ENCODE measurements at places on chromosomes 11 and 22.
A peak's percentile ranks its signal among the peaks of the same experiment; 100 is the strongest.

DNA sequence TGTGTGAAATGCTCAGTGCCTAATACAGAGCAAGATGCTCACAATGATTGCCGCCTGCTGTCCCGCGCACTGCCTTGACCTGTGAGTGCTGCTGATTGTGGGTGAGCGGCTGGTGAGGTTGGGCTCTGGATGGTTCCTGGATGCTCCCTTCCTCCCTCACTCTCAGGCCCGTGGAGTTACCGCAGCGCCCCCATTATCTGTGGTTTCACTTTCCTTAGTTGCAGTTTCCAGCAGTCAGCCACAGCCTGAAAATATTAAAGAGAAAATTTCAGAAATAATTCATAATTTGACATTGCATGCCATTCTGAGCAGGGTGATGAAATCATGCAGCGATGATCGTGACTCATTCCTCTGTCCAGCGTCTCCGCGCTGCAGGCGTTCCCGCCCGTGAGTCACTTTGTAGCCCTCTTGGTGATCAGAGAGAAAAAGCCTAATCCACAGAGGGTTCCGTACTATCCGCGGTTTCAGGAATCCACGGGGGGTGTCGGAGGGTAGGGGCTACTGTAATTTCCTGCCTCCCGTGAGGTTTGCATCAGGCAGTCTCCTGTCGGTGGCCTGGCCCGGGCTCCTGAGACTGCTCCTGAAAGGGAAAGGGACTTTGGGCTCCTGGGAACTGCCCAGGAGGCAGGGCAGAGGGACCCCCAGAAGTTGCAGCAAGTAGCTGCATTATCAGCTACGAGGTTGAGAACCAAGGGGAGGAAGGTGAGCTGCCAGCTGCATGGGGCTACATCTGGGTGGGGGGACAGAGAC, 10.6 kb downstream of the RPL3 start:
- DNase-seq: no peak

GRCh38 chr11:121236115-121237001, 56.2 kb upstream of the SC5D start:
- DNase-seq: peak; percentile 29

- no peak for DNase-seq
Observed at GRCh38 chr11:43927925-43928707, 14.3 kb upstream of the C11orf96 start.

DNA sequence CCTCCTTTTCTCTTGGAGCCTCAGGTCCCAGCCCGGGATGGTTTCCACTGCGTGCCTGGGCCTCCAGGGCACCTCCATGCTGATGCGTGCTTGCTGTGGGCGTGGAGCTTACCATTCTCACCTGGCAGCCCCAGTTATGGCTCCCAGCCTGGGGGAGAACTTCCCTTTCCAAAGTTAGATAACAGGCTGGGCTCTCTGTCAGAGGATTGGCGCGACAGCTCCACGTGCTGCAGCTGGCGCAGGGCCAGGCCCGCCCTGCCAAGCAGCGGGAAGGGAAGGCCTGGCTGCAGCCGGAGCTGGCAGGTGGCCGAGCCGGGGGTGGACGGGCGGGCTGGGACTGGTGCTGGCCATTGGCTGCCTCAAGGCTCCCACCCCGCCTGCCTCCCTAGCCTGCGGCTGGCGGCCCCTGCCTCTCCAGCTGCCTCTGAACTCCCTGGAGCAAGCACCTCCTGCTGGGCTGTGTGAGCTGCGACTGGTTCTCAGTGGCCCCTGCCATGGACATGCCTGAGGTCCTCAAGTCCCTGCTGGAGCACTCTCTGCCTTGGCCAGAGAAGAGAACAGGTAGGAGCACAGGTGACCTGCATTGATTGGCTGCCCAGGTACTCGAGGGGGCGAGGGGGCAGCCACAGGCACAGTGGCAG, 14.6 kb upstream of the TEF start:
- DNase-seq: peak; percentile 96

DNA sequence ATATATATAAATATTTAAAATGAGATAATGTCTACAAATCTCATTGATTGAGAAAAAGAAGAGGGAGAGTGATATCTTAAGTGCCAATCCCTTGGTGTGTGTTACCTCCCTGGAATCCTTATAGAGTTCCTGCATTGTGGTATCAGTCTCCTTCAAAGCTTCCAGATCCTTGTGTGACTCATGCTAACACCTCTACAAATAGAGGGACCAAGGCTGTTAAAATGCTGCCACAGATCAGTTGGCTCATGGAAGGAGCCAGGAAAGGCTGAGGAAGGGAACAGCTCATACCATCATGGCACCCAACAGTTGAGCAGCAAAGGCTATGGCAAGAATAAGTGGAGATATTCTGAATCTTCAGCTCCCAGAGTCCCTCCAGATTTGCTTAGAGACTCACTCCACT, 163.6 kb upstream of the ISX start:
- no peak for DNase-seq

- no peak for DNase-seq
Observed at GRCh38 chr11:73838443-73839122, 38.1 kb downstream of the COA4 start.

DNA sequence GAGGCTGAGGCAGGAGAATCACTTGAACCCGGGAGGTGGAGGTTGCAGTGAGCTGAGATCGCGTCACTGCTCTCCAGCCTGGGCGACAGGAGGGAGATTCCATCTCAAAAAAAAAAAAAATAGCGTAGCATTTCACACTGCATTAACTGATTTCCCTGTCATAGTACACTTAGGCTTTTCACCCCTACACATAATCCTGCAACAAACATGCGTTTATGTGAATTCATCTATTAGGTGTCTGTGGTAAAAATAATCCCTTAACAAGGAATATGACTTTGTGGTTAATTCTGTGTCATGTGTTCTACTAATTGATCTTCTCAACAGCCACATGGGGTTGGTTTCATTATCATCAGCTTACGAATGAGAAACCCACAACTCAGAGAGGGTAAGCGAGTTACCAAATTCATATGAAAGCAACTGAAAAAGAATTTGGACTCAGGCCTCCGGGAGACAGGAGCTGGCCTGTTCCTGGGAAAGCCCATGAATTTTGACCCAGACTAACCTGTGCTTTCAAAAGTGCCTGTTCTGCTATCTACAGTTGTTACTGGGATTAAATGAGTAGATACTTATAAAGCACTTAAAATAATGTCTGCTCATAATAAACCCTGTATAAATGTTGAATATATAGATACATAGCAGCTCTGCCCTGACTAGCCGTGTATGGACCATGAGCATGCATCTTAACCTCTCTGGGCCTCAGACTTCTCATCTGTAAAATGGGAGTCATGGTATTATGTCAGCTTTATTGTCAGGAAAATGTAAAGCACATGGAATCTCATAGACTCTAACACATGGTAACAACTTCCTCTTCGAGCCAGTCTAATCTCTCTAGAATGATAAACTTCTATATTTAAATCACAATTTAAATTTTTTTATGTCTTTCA, 36.6 kb downstream of the KCNJ1 start:
- no peak for DNase-seq

GRCh38 chr11:134866981-134867675, 455.1 kb upstream of the B3GAT1 start:
- DNase-seq: no peak

GRCh38 chr11:48127521-48128183, 89.0 kb upstream of the OR4B1 start:
- no peak for DNase-seq

- DNase-seq: no peak
Observed at GRCh38 chr11:119743006-119743405, 14.0 kb upstream of the NECTIN1 start.

DNA sequence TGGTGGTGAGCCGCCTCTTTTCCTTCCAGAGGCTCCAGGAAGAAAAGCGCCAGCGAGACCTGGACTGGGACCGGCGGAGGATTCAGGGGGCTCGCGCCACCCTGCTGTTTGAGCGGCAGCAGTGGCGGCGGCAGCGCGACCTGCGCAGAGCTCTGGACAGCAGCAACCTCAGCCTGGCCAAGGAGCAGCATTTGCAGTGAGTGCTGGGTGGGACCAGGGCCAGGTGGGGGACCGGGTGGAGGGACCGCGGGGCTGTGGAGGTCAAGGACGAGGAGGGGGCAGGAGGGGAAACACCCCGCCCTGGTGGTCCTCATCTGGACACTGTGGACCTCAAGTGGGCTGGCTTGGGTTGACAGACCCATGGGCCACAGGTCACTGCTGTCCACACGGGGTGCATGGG, 17.4 kb downstream of the RIBC2 start:
- DNase-seq: no peak

DNA sequence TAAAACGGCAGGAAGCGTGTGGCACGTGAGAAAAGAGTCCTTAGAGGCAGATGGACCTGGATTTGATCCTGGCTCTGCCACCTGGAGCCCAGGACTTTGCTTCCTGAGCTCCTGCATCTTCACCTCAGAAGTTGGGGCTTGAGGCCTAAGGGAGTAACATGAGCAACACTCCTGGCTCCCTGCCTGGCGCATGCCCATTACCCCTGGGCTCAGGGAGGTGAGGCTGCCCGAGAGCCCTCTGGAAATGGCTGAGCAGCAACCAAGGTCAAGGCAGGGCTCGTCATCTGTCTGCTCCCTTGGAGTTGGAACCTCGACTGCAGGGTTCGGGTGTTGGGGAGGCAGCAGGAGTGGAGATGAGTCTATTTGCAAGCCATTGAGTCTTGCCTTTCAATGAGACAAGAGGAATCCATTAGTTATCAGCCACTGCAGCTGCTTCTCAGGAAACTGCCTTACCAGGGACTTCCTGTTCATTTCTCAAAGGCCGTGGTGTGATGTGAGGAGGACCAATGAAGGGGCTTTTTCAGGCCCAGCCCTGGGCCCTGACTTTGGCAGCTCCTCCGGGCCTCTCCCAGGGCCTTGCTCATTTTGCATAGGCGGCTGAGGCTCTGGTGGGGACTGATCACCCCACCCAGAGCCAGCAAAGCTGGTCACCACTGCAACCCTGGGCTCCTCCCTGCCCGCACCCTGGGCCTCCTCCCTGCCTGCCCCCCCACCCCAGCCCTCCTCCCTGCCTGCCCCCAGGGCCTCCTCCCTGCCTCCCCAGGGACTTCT, 6.4 kb downstream of the FADS2 start:
- no peak for DNase-seq

DNA sequence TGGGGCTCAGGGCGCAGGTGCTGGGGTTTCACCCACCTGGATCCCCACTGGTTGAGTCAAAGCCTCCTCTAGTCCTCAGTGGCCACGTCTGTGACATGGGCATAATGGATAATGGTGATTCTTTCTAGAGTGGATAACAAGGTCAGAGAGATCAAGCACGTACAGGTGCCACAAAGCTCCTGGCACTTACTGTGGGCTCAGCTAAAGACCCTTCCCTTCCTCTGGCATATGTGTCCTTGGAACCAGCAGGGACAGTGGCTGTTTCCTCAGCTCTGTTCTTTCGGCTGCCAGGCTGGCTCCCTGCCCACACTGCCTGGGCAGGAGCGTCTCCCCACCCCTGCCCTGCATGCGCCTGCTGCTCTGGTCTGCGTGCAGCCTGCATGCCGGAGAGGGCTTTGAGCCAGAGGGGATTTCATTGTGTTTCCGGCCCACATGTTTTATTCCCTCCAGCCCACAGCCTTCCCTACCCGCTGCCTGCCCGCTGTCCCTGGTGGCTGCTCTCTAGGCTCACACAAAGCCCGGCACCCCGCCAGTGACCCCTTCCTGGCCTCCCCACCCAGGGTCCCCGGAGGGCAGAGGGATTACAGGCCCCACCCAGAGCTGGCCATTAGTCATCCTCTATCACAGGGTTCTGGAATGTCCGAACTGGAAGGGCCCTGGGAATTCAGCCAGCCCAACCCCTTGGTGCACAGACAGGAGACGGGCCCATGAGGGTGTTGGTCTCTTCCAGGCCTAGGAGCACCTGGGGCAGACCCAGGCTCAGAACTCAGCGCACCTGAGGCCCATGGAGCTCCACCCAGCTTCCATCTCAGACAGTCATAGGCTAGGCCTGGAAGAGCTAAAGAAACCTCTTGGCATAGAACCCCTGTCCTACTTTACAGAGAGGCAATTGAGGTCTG, 55.3 kb upstream of the GCAT start:
- no peak for DNase-seq

DNA sequence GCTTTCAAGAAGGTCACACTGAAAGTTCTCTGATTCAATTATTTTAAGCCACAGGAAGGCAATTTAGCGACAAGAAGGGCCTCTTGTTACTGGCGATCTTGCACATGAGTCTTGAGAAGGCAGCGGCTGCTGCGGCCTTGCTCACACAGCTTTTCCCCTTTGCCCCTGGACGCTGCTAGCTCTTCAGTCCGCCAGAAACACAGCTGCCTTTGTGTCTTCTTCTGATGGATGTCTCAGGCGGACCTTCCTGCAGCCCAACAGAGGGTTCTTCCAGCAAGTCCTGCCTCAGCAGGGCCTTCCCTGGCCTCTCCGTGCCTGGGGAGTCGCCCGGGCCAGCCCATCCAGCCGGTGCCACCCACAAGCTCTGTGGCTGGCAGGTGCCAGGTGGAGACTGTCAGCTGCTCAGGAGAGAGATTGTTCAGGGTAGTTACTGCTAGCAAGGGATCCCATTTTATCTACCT, 59.4 kb downstream of the PKNOX2 start:
- DNase-seq: no peak

- no peak for DNase-seq
Observed at GRCh38 chr11:2077061-2077802, 62.0 kb downstream of the IGF2 start.

GRCh38 chr11:87517351-87517750, 479.6 kb downstream of the TMEM135 start:
- no peak for DNase-seq

DNA sequence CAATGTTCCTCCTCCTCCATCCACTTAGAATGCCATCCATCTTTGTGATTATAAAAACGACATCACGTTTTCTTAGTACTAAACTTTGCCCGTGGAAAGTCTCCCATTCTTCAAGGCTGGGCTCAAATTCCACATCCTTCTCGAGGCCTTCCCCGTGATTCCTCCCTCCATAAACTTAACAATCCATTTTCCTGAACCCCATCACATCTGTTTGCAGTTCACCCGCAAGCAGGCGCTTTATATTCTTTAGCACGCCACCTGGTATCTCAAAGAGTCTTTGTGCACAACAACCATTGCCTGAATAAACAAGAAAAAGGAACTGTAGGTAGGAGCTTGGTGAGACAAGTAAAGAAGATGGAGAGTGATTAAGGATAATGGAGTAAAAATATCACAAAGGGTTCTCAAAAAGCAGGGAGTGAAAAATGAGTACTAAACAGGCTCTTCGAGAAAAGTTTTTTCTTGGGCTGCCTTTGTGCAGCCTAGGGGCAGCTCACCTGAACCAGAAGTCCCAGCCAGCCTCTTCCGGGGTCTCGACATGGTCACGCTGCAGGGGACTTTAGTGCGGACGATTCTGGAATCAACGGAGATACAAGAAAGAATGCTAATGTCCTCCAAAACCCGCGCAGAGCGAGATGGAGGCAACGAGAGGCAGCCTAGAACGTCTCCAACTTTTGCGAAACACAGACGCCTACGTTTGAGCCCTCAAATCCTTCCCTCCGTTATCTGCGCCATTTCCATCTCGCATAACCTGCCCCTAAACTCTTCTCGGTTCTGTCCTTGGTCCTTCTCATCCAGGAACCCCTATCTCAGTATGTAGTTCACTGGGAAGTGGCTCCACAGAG, 585 bp downstream of the THYN1 start:
- DNase-seq: no peak

DNA sequence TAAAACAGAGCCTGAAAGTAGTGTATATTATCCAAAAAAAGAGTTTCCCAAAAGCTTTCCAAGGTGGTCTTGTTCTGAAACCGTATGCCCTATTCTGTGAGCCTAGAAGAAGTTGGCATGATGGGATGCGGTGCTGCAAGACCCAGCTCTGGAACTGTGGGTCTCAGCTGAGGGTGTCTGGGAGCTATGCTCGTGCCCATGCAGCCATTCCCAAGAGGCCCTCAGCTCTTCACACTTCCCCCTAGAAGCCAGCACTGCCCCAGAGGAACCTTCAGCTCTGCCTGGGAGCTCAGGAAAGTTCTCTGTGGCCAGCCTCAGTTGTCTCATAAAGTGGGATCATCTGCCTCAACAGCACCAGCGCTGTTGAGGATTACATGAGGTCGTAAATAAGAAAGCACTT, 6.4 kb upstream of the SYT12 start:
- no peak for DNase-seq

Measured in NCI-H82 (cell line).